ENCODE measurements at places on chromosomes 5 and 9.

DNA sequence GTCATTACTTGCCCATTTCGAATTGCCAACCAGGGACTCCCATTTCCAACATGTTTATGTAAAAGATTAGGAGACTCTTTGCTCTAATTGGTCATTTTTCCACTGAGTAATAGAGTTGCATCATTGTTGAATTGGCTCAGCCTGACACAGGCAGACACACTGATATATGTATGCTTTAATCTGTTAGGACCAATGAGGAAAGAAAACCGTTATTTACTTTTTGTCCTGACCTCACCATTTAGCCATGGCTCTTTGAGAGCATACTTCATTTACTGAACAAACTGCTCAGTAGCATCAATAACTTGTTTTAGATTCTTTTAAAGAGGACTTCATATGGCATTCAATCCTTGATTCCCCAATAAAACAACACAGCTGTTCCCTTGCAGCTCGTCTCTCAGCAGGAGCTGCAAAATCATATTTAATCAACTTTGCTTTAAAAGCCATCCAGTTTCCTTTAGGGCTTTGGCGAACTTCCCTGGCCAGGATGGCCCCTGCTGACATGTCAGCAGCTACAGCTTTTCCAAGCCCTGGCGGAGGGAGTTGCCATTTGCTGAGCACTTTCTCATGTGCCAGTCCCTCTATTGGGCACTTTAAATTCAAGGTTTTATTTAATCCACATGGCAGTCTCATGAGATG lies 251.5 kb upstream of the TNC start:
- DNase-seq, result no peak

DNA sequence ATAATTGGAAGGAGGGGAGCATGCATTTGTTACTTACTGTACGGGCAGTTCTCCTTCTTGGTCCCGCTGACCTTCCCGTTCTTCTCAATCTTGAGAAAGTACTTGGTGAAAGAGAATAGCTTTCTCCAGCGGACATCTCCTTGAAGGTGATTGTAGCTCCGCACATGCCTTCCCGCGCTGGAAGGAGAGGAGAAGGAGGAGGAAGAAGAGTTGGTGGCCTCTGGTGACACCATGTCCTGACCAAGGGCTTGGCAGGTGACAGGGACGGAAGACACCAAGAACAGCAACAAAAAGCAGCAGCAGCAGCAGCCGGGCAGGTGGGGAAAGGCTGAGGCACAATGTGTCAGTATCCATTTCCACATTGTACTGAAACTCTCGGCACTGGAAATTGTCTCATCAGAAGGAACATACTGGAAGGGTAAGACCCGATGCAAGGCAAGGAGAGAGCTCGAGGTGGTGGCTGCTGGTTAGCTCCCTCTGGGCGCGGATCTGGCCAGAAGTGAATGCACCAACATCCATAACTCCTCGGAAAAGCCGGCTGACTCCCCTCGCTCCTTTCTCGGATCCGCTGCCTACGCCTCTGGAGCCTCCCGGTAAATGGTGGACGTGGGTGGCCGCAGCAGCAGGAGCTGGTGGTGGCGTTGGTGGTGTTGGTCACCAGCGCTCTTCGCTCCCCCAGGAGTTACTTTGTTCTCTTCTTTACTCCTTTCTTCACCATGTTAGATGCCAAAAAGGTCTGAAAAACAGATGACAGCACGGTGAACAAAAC lies 715 bp downstream of the FGF10 start:
- DNase-seq, result no peak

GRCh38 chr9:68950689-68951088 lies 63.2 kb downstream of the PRKACG start:
- no peak for DNase-seq

- DNase-seq, result no peak
These were observed 201.8 kb downstream of the PAX5 start for GRCh38 chr9:36832164-36832795.

DNA sequence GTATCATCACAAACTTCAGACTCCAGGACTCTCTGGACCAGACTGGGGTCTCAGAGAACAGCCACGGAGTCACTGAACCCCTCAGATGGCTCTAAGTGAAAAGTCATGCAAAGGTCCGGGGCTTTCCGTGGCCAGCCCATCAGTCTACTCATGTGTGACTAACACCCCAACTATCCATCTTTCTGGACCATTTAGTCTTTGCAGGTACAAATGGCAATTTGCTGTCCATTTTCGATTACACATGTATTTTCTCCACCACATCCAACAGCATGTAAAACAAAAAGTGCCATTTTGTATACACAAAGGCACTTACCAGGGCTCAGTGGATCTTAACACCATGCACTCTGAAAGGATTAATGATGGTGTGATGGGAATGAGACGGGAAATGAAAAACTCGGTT lies 387.7 kb downstream of the BNC2 start:
- no peak for DNase-seq

- no peak for DNase-seq
These were observed 8.9 kb downstream of the HAVCR1 start for GRCh38 chr5:157050050-157050449.

DNA sequence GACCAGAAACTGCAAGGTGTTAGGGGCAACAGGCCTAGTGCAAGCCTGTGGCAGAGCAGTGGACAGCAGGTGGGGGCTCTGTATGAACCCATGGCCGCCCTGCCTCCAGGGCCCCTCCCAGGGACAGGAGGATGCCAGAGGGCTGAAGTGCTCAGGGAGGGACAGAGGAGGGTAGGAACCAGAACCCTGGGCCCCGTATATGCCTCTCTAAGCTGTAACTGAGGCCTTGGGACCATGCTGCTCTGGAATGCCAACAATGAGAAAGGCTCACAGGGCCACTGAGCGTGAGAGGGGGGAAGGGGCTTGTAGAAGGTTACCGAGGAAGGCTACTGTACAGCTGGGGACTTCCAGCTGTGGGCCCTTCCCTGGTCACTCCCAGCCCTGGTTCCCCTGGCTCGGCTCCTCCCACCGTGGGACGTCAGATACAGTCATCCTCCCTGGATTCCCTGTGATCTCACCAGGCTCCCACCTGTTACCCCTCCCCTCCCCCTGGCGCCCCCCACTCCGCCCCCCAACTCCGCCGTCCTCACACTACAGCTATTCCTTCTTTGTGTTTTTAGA lies 21.1 kb downstream of the AQP7 start:
- DNase-seq, result no peak

GRCh38 chr9:131982671-131983239 lies 96.9 kb downstream of the MED27 start:
- DNase-seq, result no peak

DNA sequence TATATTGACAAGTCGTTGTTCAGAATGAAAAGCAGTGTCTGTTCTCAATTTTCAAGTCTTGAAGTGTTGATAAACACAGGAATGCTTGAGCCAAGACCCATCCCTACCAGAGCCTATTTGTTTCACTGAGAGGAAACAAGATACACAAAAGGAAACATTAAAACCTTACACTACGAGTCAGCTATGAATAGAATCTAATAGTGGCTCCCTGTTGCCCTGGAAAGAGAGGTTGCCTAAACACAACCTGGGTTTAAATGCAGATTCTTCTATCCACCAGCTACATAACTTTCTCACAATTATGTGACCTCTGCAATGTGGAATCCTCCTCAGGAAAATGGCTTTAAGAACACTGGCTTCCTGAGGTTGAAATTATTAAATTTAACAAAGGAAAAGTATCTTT lies 29.1 kb upstream of the BNC2 start:
- no peak for DNase-seq

DNA sequence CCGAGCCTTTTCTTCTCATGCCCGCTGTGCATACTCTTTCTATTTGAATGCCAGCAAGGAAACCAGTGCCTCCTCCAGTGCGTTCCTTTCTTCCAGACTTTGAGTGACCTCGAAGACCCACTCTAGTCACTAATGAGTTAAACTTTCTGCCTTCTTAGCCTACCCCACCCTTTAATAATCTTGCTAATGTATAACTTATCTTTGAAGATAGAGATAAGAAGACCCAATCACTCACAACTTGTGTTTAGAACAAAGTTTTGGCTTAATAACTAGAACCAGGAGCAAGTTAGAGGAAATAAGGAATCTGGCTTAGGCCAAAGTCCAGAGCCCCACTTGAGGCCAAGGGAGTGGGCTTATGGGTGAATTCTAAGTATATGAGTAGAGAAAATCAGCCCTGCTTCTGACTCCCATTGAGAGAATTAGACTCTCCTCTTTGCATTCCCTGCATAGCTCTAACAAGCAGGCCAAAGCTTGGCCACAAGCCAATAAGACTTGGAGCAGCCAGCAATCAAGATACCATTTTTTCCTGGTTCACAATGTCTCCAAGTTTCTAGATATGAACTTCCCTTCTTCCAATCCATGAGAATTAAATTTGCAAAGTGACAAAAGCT lies 181.5 kb upstream of the PIK3R1 start:
- DNase-seq, result no peak

- no peak for DNase-seq
These were observed 221.6 kb downstream of the ACTL7B start for GRCh38 chr9:108634204-108634603.

DNA sequence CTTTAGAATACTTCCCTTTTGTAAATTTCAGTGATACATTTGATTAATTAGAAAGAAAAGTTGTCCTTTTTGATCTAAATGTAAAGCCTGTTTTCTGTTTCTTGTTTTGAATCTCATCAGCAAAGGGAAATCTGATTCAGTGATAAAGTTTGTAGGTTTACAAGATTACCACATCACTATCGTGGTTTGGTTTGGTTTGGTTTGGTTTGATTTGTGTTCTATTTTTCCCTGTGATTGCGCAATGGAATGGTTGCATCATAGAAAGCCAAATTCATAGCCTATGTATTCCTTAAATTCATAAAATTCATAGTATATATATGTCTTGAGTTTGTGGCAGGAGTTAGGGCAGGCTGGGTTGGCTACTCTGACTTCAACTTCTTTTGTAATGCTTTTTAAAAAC lies 15.2 kb downstream of the SRFBP1 start:
- no peak for DNase-seq

GRCh38 chr5:1131191-1131621 lies 19.3 kb upstream of the SLC12A7 start:
- DNase-seq, result no peak

GRCh38 chr9:4262735-4263141 lies 37.1 kb downstream of the GLIS3 start:
- no peak for DNase-seq

DNA sequence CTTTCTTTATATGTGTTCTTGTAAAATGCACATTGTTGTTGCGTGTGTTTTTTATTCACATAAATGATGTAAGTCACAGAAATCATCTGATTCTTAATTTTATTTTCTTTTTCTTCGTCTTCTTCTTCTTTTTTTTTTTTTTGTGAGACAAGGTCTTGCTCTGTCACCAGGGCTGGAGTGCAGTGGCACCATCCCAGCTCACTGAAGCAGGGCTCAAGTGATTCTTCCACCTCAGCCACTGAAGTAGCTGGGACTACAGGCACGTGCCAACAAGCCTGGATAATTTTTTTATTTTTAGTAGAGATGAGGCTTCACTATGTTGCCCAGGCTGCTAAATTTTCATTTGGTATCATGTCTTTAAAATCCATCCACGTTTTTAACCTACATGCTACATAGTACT lies 28.5 kb upstream of the FANCC start:
- DNase-seq, result no peak

DNA sequence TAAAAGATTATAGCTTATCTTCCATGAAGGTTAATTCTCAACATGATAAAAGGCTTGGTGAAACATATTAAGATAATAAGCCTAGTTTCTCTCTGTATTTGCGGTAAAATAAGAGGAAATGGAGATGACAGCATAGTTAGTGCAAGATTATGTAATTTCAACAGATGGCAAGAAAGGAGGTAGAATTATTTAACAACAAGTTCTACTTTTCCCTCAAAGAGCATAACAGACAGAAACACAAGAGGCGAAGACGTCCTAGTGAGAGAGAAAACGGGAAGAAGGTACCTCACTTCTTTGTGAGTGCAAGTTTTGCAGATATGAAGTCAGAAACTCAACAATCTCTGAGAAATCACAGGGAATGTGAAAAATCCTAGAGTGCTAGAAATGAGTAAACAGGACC lies 144.8 kb upstream of the ADCY2 start:
- no peak for DNase-seq

GRCh38 chr5:82480331-82480730 lies 202.2 kb upstream of the RPS23 start:
- no peak for DNase-seq

DNA sequence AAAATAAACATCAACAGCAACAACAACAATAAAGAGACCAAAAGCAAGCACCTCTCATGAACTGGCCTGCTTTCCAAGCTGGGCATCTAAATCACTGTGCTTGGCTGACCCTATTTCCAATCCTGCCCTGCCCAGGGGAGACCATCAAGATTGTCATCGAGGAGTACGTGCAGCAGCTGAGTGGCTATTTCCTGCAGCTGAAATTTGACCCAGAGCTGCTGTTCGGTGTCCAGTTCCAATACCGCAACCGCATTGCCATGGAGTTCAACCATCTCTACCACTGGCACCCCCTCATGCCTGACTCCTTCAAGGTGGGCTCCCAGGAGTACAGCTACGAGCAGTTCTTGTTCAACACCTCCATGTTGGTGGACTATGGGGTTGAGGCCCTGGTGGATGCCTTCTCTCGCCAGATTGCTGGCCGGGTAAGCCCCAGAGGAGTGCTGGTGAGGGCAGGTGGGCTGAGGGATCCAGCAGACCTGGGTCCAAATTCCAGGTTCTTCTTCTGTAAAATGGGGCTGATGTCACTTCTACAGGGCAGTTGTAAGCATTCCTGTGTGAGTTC lies 15.6 kb downstream of the PTGS1 start:
- no peak for DNase-seq

GRCh38 chr5:105782501-105782900 lies 1888.2 kb downstream of the EFNA5 start:
- DNase-seq, result no peak

Measured in stimulated activated CD4-positive, alpha-beta T cell treated with anti-CD3 and anti-CD28 coated beads, Interleukin-1b, Interleukin-23, amount 100 ng/mL, for 4 hours (primary cell).